Testis (tissue), 5 donors: ENCODE measurements at places on chromosomes 16 and 17. TPM values are rescaled to one million over a fixed set of nuclear protein-coding genes. Genes with fewer than 3 reads are reported as not detected.

- H3K36me3 ChIP-seq, result no peaks in the 10 kb centered on the region
- peak overlapping the region; percentile 95 for H3K27ac ChIP-seq
- H3K4me3 ChIP-seq, result peak overlapping the region; percentile 45
- no peak for DNase-seq
- no peaks in the 10 kb centered on the region for H3K27me3 ChIP-seq
Observed at GRCh38 chr17:61405686-61406536, 6.3 kb downstream of the TBX2 start.

DNA sequence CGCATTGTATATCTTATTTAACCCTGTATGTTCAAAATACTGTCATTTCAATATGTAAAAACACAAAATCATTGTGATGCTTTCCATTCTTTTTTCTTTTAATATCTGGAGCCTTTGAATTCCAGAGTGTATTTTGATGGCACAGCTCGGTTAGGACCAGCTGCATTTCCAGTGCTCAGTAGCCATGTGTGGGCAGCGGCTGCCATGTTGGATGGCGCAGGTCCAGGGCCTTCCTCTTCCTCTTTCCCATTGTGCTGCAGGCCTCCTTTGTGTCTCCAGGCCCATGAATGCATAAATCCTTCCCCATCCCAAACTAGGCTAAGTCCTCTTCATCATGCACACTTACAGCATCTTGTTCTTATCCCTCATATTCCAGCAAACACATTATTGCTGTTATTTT, 13.0 kb downstream of the IRX3 start:
- no peak overlapping the region for H3K4me3 ChIP-seq
- H3K27ac ChIP-seq, result no peak overlapping the region
- no peaks in the 10 kb centered on the region for H3K36me3 ChIP-seq
- no peaks in the 10 kb centered on the region for H3K27me3 ChIP-seq

DNA sequence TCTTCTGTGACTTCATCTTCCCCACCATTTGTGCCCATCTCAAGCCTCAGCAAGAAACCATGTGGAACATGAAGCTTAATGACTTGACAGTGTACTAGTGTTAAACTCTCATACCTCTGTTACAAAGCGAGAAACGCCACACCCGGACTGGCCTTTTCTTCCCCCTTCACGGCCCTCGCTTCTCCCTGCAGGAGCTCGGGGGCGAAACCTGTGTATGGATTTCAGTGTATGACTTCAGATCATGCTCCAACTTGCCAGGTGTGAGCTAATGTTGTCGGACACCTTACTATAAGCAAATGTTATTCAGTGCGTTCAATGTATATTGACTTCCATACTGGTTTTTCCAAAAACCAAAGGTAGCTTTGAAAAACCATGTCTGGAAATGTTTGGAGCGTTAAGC, 20.1 kb upstream of the SLC5A11 start:
- peaks cover 33% of the 10 kb centered on the region for H3K4me1 ChIP-seq
- no peaks in the 10 kb centered on the region for H3K36me3 ChIP-seq
- DNase-seq, result no peak
- no peak overlapping the region for H3K27ac ChIP-seq
- no peak overlapping the region for H3K4me3 ChIP-seq

- H3K27ac ChIP-seq, result no peak overlapping the region
- no peak overlapping the region for H3K4me3 ChIP-seq
- no peaks in the 10 kb centered on the region for H3K27me3 ChIP-seq
Observed at GRCh38 chr17:16973760-16974540, 2.0 kb upstream of the TNFRSF13B start.

DNA sequence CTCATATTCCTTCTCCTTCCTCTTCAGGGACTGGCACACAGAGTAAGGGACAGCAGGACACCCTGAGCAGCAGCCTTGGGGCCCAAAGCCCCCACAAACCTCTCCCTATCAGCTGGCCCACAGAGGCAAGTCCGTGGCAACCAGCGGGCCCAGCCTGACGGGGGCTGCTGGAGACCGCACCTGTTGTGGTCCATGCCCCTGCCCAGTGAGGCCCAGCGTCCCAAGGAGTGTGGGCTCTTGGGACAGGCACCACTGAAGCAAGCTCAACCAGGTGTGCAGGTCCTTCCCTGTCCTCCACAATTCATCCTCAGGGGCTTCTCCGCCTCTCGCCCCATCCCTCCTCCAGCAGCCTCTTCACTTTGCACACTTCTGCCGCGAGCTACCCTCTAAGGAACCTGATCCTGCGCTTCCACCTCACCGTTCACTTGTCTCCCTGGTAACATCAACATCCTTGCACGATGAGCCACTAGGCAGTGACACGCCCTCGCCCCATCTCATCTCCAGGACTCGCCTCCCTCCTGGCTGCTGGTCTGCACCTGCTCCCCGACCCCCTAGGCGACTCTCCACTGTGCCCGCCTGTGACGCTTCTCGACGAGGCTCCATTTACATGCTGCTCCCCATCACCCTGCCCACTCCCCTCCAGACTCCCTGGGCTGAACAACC, 12.7 kb downstream of the MNT start:
- H3K27ac ChIP-seq, result no peak overlapping the region
- DNase-seq, result no peak

DNA sequence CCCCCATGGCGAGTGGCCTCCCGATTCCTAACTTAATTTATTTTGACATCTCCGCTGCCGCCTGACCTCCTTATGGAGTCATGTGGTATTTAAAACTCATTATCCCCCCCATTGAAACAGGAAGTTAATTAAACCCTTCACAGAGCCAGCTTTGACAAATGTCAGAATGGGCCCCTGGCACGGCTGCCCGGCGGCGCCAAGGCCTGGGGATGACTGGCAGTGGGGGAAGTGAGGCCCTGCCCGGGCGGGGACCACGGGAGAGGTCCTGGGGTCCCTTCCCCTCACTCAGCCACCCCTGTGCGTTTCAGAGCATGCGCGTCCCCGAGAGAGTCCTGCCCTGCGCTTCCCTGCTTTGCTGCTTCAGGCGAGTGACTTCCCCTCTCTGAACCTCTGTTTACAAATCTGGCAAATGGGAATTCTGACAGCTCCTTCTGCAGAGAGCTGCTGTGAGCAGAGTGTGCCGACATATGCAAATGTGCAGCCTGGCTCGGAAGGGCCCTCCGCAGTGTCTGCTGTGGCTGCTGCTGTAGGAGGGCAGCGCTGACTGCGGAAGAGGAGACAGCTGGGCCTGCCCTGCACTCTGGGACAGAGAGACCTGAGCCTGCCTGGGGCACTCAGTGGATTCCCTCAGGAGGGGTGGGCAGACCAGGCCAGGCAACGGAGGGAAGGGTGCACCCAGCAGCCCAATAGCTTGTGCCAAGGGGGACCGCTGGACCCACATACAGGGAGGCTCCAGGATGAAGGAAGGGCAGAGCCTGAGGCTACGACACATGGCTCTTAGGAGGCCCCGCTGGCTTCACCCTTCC, 4.4 kb upstream of the ZFPM1 start:
- DNase-seq, result no peak
- no peaks in the 10 kb centered on the region for H3K27me3 ChIP-seq

GRCh38 chr17:72204742-72205141, 83.9 kb downstream of the SOX9 start:
- no peak for DNase-seq
- H3K27me3 ChIP-seq, result no peaks in the 10 kb centered on the region
- no peak overlapping the region for H3K4me3 ChIP-seq

GRCh38 chr17:27550974-27551505, 79.9 kb upstream of the LGALS9 start:
- DNase-seq, result no peak
- H3K4me1 ChIP-seq, result peaks cover 9% of the 10 kb centered on the region
- no peaks in the 10 kb centered on the region for H3K27me3 ChIP-seq
- no peaks in the 10 kb centered on the region for H3K36me3 ChIP-seq
- no peak overlapping the region for H3K4me3 ChIP-seq
- no peak overlapping the region for H3K27ac ChIP-seq

GRCh38 chr17:34527136-34527907, 52.1 kb upstream of the TMEM132E start:
- H3K27ac ChIP-seq, result no peak overlapping the region
- no peak for DNase-seq
- H3K4me1 ChIP-seq, result no peaks in the 10 kb centered on the region

- no peaks in the 10 kb centered on the region for H3K27me3 ChIP-seq
Observed at GRCh38 chr16:20611975-20612481, 35.9 kb upstream of the ACSM2B start.

- no peak overlapping the region for H3K27ac ChIP-seq
- H3K27me3 ChIP-seq, result no peaks in the 10 kb centered on the region
- no peak for DNase-seq
- H3K36me3 ChIP-seq, result no peaks in the 10 kb centered on the region
- no peaks in the 10 kb centered on the region for H3K4me1 ChIP-seq
Observed at GRCh38 chr17:8706431-8706830, 38.2 kb downstream of the CCDC42 start.

DNA sequence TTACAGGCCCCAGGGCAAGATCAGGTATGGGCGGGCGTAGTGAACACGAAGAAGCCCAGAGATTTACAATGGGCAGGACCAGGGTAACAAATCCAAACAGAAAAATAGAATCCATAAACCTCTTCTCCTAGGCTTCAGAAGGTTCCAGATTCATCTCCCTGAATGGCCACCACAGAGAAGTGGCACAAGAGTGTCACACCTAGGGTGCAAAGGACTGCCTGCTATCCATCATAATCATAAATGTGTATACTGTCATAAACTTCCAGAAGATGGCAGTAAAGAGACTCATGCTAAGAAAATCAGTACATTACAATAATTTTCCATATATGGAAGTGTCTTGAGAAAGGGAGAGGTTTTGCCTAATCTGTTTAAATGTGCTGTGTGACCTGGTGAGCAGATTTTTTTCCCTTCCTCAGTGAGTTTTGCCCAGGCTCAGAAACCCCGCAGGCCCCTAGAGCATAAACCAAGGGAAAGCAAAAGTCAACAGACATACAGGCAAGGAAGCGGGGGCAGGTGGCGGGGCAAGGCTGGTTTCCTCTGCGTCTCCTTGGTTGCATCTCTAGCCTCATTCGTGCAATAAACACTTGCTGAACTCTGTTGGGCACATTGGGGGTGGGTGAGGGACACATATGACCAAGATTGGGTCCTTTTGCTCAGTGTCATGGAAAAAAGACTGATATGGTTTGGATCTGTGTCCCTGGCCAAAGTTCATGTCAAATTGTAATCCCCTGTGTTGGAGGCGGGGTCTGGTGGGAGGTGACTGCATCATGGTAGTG, 92.0 kb upstream of the CDH5 start:
- no peaks in the 10 kb centered on the region for H3K27me3 ChIP-seq
- H3K27ac ChIP-seq, result no peak overlapping the region
- no peaks in the 10 kb centered on the region for H3K36me3 ChIP-seq
- no peaks in the 10 kb centered on the region for H3K4me1 ChIP-seq
- H3K4me3 ChIP-seq, result no peak overlapping the region

- no peaks in the 10 kb centered on the region for H3K36me3 ChIP-seq
- H3K27me3 ChIP-seq, result no peaks in the 10 kb centered on the region
- no peaks in the 10 kb centered on the region for H3K4me1 ChIP-seq
- no peak overlapping the region for H3K27ac ChIP-seq
Observed at GRCh38 chr16:66275775-66276428, 90.6 kb upstream of the CDH5 start.

DNA sequence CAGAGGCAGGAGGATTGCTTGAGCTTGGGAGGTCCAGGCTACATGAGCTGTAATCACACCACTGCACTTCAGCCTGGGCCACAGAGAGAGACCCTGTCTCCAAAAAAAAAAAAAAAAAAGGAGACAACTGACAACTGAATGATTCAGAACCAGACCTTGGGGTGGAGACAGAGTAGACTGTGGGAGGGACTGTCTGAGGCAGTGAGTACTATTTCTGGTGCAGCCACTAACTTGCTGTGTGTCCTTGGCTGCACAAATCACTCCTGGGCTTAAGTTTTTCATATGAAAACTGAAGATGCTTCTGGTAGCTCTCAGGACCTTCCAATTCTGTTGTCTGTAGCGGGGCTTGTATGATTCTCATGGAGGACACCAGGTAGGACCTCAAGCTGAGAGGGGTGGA, 5.8 kb downstream of the ASB16 start:
- peak overlapping the region; percentile 18 for H3K27ac ChIP-seq
- no peak for DNase-seq
- no peaks in the 10 kb centered on the region for H3K4me1 ChIP-seq
- no peaks in the 10 kb centered on the region for H3K27me3 ChIP-seq

DNA sequence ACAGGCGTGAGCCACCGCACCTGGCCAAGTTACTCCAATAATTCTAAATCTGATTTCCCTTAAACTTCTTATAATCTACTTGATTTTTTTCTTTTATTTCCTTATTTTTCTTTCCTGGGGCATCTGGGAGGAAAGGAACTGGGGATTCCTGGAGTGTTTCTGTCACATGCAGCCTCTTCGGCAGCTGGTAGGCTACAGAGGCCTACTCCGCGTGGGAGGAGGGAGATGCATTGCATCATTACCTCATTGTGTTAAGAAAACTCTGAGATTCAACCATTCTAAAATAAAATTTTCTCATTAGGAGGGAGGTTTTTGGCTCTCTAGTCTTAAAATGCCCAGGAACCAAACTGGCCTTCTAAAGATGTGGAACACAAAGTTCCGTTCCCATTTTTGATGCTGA, 64.0 kb downstream of the SOX9 start:
- H3K4me1 ChIP-seq, result no peaks in the 10 kb centered on the region
- H3K27ac ChIP-seq, result no peak overlapping the region
- H3K36me3 ChIP-seq, result no peaks in the 10 kb centered on the region
- no peak overlapping the region for H3K4me3 ChIP-seq

DNA sequence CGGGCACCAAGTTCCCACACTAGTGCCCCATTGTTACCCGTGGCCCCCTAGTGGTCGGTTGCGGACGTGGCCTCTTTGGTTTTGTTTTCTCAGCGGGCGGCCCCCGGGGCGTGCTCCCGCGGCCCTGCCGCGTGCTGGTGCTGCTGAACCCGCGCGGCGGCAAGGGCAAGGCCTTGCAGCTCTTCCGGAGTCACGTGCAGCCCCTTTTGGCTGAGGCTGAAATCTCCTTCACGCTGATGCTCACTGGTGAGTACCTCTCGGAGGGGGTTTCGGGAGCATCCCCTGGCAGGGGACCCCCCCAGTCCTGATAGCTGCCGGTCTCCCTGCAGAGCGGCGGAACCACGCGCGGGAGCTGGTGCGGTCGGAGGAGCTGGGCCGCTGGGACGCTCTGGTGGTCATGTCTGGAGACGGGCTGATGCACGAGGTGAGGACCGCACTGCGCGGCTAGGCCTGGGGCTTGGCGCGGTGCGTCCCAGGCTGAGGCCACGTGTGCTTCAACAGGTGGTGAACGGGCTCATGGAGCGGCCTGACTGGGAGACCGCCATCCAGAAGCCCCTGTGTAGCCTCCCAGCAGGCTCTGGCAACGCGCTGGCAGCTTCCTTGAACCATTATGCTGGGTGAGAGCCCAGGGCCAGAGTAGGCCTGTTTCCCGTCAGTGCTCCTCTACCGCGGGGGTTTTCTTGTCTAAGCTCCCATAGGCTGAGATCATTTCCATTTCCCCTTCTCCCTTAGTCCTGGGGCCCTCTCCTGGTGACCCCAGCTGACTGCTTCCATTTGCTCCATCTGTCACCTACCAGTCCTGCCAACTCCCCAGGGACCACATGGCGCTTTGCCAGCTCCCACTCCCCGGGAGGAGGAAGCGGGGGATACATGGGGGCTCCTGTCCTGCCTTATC, 1.7 kb downstream of the SPHK1 start:
- peak overlapping the region; percentile 84 for H3K27ac ChIP-seq
- H3K4me1 ChIP-seq, result peaks cover 22% of the 10 kb centered on the region
- peak; percentile 81 for DNase-seq
- no peaks in the 10 kb centered on the region for H3K36me3 ChIP-seq
- no peaks in the 10 kb centered on the region for H3K27me3 ChIP-seq

GRCh38 chr17:50952013-50952412, 85.9 kb upstream of the TOB1 start:
- no peaks in the 10 kb centered on the region for H3K27me3 ChIP-seq
- H3K4me1 ChIP-seq, result peaks cover 37% of the 10 kb centered on the region
- no peaks in the 10 kb centered on the region for H3K36me3 ChIP-seq
- no peak overlapping the region for H3K27ac ChIP-seq

Gene CCL22
- not detected for total RNA-seq

Gene IRF8
- total RNA-seq, result 15.0 TPM

Gene CD300A
- total RNA-seq, result 2.4 TPM

Gene SLC5A11
- 0.39 TPM for total RNA-seq
